Adipose tissue (tissue), 3 donors: ENCODE measurements at places on chromosomes 6 and 20. TPM values are rescaled to one million over a fixed set of nuclear protein-coding genes. Genes with fewer than 3 reads are reported as not detected.

Gene C6orf141
- 9.2 TPM for polyA plus RNA-seq

Gene BEND3
- polyA plus RNA-seq, result 0.69 TPM

Gene SRSF3
- polyA plus RNA-seq, result 211 TPM

Gene SLPI
- 77.8 TPM for polyA plus RNA-seq

Gene DPPA5
- polyA plus RNA-seq, result not detected

Gene TGM3
- 0.46 TPM for polyA plus RNA-seq

Gene TFAP2B
- not detected for polyA plus RNA-seq

Gene CCN2
- polyA plus RNA-seq, result 32.5 TPM

Gene HCRTR2
- 0.03 TPM for polyA plus RNA-seq

Gene TMEM74B
- 5.1 TPM for polyA plus RNA-seq

Gene CST5
- not detected for polyA plus RNA-seq

Gene PTCHD4
- polyA plus RNA-seq, result not detected

Gene KIAA1755
- 6.4 TPM for polyA plus RNA-seq

Gene GPR6
- polyA plus RNA-seq, result not detected

Gene ADAM33
- polyA plus RNA-seq, result 63.0 TPM

Gene MEP1A
- polyA plus RNA-seq, result not detected

Gene GJA10
- not detected for polyA plus RNA-seq

Gene GNMT
- 0.34 TPM for polyA plus RNA-seq

Gene TAGAP
- polyA plus RNA-seq, result 2.1 TPM

Gene TMEM217
- polyA plus RNA-seq, result 0.90 TPM

Gene EDN3
- not detected for polyA plus RNA-seq

Gene FAM162B
- polyA plus RNA-seq, result 9.0 TPM

Gene ENTPD6
- 47.8 TPM for polyA plus RNA-seq

Gene CDSN
- 0.03 TPM for polyA plus RNA-seq

Gene SIRPD
- 0.27 TPM for polyA plus RNA-seq

Gene CNKSR3
- 3.8 TPM for polyA plus RNA-seq
